ENCODE measurements at places on chromosomes 7 and 10.

- DNase-seq: no peak
Observed at GRCh38 chr10:121988361-121989324, at the start of gene TACC2. TSS of gene TACC2 (plus strand) at chr10:121989163. CDS start at chr10:122021982, 32,819 bp downstream.

- no peak for DNase-seq
Observed at GRCh38 chr10:71873582-71874211, 22.6 kb upstream of the PSAP start.

DNA sequence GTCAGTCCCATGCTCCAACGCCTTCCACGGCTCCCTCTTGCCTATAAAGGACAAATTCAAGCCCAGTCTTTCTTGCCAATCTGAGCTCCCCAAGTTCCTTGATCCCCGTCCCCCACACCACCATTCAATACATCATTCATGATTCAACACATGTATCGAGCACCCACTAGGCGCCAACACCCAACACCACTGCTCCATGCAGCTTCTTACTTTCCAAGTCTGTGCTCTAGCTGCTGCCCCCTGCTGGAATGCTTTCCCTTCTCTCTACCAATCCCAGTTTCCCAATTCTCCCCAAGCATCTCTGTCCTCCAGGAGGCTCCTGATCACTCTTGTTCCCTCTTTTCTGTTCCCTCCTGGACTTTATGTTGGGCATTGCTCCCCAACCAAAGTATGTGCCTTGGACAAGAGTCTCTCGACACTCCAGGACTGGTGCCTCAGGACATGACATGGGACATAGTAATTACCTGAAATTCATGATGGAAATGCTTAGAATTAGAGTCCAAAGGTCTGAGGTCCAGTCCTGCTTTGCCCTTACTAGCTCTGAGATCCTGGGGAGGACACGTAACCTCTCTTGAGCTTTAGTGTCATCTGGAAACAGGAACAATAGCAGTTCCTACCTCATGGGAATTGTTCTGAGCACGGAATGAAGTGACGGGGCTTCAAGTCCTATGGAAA is 172.7 kb downstream of the NEURL1 start:
- DNase-seq: no peak

GRCh38 chr7:125257617-125258016 is 328.0 kb upstream of the POT1 start:
- no peak for DNase-seq

Data from substantia nigra (tissue), 51 donors.